HT-29 (cell line): ENCODE measurements at places on chromosomes 1 and 21. TPM values are rescaled to one million over a fixed set of nuclear protein-coding genes. Genes with fewer than 3 reads are reported as not detected.

The COL16A1 gene
- total RNA-seq: 31.0 and 37.5 TPM in 2 replicates

The TRIM67 gene
- 0.03 and 0.05 TPM in 2 replicates for total RNA-seq

The GCSAML gene
- not detected in 2 replicates for total RNA-seq

The LCE3A gene
- total RNA-seq: not detected in 2 replicates

The GABPB2 gene
- 4.6 and 6.1 TPM in 2 replicates for total RNA-seq
